Upper lobe of right lung (tissue), 1 donor: ENCODE measurements at places on chromosomes 3 and 15. TPM values are rescaled to one million over a fixed set of nuclear protein-coding genes. Genes with fewer than 3 reads are reported as not detected.

GRCh38 chr15:67914537-67915460, 75.0 kb upstream of the RNU6-1 start:
- no peak overlapping the region for H3K4me3 ChIP-seq
- H3K27ac ChIP-seq = peak overlapping the region; percentile 83
- H3K4me1 ChIP-seq = peaks cover 17% of the 10 kb centered on the region
- no peaks in the 10 kb centered on the region for H3K27me3 ChIP-seq

GRCh38 chr3:4895838-4896237, 83.4 kb upstream of the BHLHE40 start:
- peaks cover 20% of the 10 kb centered on the region for H3K4me1 ChIP-seq
- DNase-seq = no peak
- no peaks in the 10 kb centered on the region for H3K27me3 ChIP-seq
- H3K27ac ChIP-seq = no peak overlapping the region
- H3K36me3 ChIP-seq = no peaks in the 10 kb centered on the region

DNA sequence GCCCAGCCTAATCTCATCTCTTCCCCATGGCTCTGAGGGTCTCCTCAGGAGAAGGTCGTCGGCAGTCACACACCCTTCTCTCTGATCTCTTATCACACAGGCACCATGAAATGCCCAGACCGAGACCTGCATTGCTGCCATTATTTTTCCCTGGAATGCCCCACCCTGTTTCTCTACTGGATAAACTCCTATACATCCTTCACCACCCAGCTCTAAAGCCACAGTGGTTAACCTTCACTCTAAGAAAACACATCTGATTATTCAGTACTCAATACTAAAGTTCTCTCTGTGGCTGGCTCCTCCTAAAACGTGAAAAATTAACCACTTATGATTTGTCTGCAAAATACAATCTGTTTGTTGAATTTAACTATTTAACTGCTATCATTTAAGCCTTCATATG, 43.3 kb downstream of the RORA start:
- no peak overlapping the region for H3K4me3 ChIP-seq
- no peak overlapping the region for H3K27ac ChIP-seq
- no peak for DNase-seq
- no peaks in the 10 kb centered on the region for H3K36me3 ChIP-seq

- H3K36me3 ChIP-seq = no peaks in the 10 kb centered on the region
Observed at GRCh38 chr3:145798696-145799537, 362.1 kb downstream of the PLOD2 start.

The HRG gene
- total RNA-seq = not detected

DNA sequence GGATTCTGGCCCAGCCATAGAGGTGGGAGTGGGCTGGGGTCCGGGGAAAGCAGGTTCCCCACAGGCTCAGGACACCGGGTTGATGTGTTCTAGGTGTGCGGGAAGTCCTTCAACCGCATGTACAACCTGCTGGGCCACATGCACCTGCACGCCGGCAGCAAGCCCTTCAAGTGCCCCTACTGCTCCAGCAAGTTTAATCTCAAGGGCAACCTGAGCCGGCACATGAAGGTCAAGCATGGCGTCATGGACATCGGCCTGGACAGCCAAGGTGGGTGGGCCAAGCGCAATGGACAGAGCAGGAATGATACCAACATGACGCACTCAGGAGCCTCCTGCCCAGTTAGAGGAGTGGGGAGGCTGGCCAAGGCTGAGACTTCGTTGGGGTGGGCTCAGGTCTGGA, 28.2 kb downstream of the IDH2 start:
- H3K4me1 ChIP-seq = peaks cover 15% of the 10 kb centered on the region
- DNase-seq = peak; percentile 63
- H3K4me3 ChIP-seq = no peak overlapping the region
- H3K27me3 ChIP-seq = no peaks in the 10 kb centered on the region

- no peaks in the 10 kb centered on the region for H3K36me3 ChIP-seq
- H3K4me3 ChIP-seq = no peak overlapping the region
- H3K27ac ChIP-seq = no peak overlapping the region
- H3K27me3 ChIP-seq = no peaks in the 10 kb centered on the region
- DNase-seq = no peak
Observed at GRCh38 chr15:85455891-85456290, 75.5 kb downstream of the AKAP13 start.

DNA sequence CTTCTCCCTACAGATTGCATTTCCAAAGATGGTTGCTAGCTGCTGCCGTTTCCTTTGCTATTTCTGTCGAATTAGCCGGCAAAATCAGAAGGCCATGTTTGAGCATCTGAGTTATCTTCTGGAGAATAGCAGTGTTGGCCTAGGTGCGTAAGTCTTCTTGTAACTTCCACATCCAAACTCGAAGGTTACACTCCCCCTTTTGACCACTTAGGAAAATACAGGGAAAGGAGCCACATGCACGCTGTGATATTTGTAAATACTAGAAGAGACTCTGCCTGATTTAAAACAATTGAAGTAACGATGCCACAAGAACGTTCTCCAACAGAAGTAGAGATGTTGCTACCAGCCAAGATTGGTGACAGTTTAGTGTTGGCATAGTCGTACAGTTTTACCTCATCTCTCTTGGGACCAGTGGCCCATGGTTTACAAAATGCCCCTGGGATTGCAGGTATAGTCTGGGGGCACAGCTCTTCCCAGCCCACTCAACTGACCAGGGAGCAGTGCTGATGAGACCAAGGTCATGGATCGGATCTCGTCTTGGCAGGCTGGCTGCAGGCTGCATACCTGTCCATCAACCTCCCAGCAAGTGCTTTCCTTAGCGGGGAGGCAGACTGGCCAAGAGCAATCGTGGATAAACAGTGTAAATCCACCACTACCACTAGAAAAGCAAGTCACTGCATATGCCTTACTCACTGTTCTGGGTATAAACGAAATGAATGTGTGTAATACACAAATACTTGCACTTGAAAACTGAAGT, 268.4 kb upstream of the CHRM5 start:
- no peak overlapping the region for H3K27ac ChIP-seq
- peaks cover 8% of the 10 kb centered on the region for H3K27me3 ChIP-seq
- no peaks in the 10 kb centered on the region for H3K4me1 ChIP-seq
- H3K4me3 ChIP-seq = no peak overlapping the region

- no peak overlapping the region for H3K4me3 ChIP-seq
- H3K36me3 ChIP-seq = no peaks in the 10 kb centered on the region
- H3K4me1 ChIP-seq = peaks cover 10% of the 10 kb centered on the region
- DNase-seq = no peak
- H3K27me3 ChIP-seq = no peaks in the 10 kb centered on the region
- no peak overlapping the region for H3K27ac ChIP-seq
Observed at GRCh38 chr15:47670365-47670764, 46.9 kb upstream of the SEMA6D start.

DNA sequence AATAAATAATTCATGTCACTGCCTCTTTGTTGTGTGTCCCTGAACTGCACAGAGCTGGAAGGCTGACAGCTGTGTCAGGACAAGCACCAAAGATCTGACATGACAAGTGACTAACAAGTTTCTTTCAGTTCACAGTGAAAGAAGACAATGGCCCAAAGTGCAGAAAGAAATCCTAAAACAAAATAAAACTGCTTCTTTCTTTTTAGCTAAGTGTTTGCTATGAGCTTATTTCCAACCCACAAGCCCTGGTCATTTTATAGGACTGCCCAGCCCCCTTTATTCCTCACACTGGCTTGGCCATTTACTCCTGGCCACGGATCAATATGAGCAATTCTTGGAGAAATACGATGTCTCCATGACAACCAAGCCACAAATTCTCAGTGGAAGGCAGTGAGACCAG, 238.5 kb downstream of the WDR72 start:
- H3K27me3 ChIP-seq = no peaks in the 10 kb centered on the region
- H3K4me3 ChIP-seq = no peak overlapping the region
- no peak overlapping the region for H3K27ac ChIP-seq
- no peaks in the 10 kb centered on the region for H3K36me3 ChIP-seq
- H3K4me1 ChIP-seq = no peaks in the 10 kb centered on the region

The SLC27A2 gene
- total RNA-seq = 0.96 TPM

The CRYGS gene
- 3.8 TPM for total RNA-seq
